ENCODE measurements at places on chromosomes 6 and 20. TPM values are rescaled to one million over a fixed set of nuclear protein-coding genes. Genes with fewer than 3 reads are reported as not detected.

Gene AVP
- not detected for total RNA-seq

Gene TRDN
- total RNA-seq = not detected

Gene PLEKHG1
- 1.2 TPM for total RNA-seq

Gene PLCB1
- total RNA-seq = 1.7 TPM

Gene SCUBE3
- total RNA-seq = 0.30 TPM

Gene PTCRA
- total RNA-seq = not detected

Gene MEI4
- not detected for total RNA-seq

Gene ZNF334
- total RNA-seq = 1.7 TPM

Gene ERGIC3
- total RNA-seq = 189 TPM

Gene OR2H1
- not detected for total RNA-seq

Gene PLG
- not detected for total RNA-seq

Gene KIF16B
- total RNA-seq = 4.0 TPM

Gene PEX6
- total RNA-seq = 22.0 TPM

Gene SLC17A1
- not detected for total RNA-seq

Gene GRIK2
- 0.15 TPM for total RNA-seq

Gene STMND1
- 0.17 TPM for total RNA-seq

Gene C6orf136
- 6.8 TPM for total RNA-seq

Gene ME1
- total RNA-seq = 19.0 TPM

Gene INSM1
- not detected for total RNA-seq

Gene TBC1D7
- 14.4 TPM for total RNA-seq

Gene METTL24
- total RNA-seq = not detected

Gene COL19A1
- total RNA-seq = not detected

Gene NKAIN4
- total RNA-seq = not detected

Gene MYB
- 0.45 TPM for total RNA-seq

Gene KHDRBS2
- not detected for total RNA-seq

Gene CTCFL
- not detected for total RNA-seq

Gene GJA10
- total RNA-seq = not detected

Gene TCP11
- 0.15 TPM for total RNA-seq

Gene C4B
- total RNA-seq = 1.5 TPM

Gene TINAG
- total RNA-seq = not detected

Gene PRKN
- 0.89 TPM for total RNA-seq

Gene SYNDIG1
- total RNA-seq = not detected

Gene LRRC1
- 6.4 TPM for total RNA-seq

Gene MATN4
- not detected for total RNA-seq

Gene HLA-DOB
- total RNA-seq = 0.30 TPM

Measured in bronchus fibroblast of lung (primary cell).